Non-pigmented ciliary epithelial cell (primary cell): ENCODE measurements at places on chromosomes 6 and 20.

DNA sequence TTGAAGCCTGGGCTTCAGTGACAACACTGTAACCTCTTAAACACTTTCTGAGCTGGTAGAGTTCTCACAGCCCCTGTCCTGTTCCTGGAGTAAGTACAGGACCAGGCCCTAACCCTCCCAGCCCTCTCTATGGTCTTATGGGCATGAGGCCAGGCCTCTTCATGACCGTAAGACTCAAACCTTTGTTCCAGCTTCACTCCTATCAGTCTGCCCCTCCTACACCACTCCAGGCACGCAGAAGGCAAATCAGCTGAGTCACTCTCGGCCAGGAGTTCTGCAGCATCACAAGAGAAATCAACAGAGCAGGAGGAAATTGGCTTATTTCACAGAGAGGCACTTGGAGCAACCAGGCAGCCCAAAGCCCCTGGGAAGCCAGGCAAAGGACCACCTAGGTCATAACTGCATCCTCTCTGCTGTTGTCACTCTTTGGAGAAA lies 25.3 kb upstream of the CHD6 start:
- peak; percentile 55 for DNase-seq

GRCh38 chr20:48788486-48789072 lies 39.2 kb downstream of the PREX1 start:
- DNase-seq = no peak

DNA sequence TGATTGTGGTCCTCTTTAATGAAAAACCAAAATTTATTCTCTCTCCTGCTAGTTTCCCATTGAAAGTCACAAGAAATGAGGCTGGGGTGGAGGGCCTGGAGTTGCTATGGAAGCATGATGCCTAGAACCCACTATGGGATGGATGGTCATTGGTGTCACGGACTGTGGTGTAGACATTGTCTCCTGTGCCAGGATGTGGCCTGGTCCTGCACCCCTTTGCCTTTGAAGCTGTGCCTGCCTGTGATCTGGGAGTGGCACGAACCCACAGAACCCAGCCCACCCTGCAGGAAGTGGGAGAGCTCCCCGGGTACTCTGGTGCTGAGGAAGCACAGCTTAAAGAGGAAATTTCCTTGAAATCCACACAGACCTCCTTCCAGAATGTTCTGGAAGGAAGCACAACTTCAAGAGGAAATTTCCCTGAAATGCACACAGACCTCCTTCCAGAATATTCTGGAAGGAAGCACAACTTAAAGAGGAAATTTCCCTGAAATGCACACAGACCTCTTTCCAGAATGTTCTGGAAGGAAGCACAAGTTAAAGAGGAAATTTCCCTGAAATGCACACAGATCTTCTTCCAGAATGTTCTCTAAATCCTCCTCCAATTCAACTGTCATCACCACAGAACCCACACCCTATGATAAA lies 105.6 kb downstream of the CDH26 start:
- DNase-seq = no peak

GRCh38 chr6:105990151-105990550 lies 96.0 kb upstream of the PRDM1 start:
- DNase-seq = no peak

GRCh38 chr6:24009319-24009718 lies 116.7 kb upstream of the NRSN1 start:
- DNase-seq = no peak

GRCh38 chr6:154868143-154868594 lies 126.9 kb upstream of the TIAM2 start:
- peak; percentile 43 for DNase-seq

DNA sequence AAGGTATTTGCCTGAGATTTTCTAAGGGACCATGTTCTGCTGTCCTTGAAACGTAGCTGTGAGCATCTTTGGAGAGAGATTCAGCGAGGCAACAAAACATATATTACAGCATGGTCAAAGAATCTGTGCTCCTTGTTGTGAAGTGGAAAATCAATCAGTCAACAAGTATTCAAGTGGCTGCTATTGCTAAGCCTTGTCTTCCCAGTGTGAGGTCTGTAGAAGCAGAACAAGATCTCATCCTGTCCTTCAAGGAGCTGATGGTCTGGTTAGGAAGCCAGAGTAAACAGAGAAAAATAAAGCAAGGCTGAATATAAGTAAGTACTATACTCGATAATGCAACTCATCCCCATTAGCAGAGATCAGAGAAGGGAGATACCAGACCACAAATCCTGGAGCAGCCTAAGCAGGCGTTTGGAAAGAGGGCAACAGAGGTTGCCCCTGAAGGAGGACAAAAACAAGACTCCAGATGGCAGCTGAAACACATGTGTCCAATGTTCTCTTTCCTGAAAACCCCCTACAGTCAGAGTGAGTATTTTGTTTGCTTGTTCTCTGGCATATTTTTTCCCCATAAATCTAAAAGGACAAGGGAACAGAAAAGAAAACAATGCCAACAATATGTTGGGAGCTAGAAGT lies 392.0 kb downstream of the SYNE1 start:
- no peak for DNase-seq

DNA sequence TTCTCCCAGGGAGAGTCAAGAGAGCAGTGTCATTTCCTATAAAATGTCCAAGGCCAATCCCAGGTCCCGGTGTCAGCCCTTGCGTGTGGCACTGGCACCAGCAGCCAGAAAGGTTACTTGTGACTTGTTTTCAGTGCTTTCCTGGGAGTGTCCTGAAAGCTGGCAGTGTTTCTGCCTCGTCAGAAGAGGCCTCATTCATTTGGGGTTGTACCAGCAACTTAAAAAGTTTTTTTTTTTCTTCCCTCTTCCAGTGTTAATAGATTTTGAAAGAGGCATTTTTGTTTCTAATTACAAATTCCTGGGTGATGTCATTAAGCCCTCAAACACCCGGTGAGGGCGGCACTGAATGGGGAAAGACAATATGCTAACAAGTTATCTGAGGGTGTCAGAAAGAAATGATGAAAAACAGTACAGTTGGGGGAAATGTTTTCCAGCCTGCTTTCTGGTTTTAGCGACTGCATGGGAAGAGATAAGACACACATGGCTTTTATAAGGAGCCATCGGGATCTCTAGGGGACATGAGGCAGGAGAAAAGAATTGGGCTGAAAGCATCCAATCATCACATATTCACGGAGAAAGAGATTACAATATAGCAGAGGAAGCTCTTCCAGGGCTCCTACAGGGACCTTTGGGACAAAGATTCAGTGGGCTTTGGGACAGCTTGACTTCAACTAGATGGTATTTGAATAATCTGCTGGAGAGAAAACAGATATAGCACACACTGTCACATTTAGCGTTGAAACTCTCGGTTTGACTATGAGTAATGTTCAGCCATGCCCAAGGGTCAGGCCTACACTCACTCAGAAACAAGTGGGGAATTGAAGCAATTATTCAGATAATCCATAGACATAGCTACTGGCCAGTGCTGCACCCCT lies 153.0 kb downstream of the BCAS1 start:
- DNase-seq = peak; percentile 38

GRCh38 chr6:134195985-134196384 lies 121.9 kb downstream of the SGK1 start:
- no peak for DNase-seq
